ENCODE measurements at places on chromosomes 7 and 10.

GRCh38 chr10:132389433-132390169 lies 7.4 kb upstream of the PWWP2B start:
- no peak for DNase-seq

DNA sequence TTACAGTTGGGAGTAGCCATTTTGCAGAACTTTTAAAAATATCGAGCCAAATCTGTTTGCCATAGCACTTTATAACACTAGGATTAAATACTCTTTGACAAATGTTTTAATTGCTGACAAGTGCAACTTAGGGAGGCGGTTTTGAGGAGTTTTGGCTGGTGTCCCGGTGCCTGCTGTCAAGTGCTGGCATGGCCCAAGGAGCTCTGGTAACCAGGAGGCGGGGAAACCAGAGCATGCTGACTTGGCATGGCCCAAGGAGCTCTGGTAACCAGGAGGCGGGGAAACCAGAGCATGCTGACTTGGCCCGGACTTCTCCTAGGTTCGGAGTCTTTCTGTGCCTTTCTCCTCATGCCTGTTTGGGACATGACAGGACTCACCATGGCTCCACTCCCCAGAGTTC lies 30.8 kb upstream of the ZNF32 start:
- no peak for DNase-seq

GRCh38 chr10:75230600-75231038 lies 5.1 kb downstream of the COMTD1 start:
- peak; percentile 87 for DNase-seq

- peak; percentile 58 for DNase-seq
Measured at GRCh38 chr7:33904681-33905388, 504 bp upstream of the BMPER start.

DNA sequence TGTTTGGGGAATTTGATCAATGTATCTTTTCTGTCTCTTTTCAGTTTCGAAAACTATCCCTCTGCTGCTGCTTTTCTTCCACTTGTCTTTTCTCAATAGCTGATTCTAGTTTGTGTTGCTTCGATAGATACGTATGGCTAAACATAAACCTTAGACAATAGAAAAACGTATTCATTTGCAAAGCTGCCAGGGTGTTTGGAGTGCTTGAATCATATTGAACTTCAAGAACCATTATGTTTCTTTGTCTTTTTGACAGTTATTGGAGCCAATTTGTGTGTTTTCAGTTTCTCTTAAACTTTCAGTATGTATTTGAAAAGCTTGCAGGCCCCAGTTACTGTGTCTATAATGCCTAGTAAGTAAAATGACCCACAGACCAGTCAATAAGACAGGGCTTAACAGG lies 25.1 kb downstream of the NRF1 start:
- no peak for DNase-seq

DNA sequence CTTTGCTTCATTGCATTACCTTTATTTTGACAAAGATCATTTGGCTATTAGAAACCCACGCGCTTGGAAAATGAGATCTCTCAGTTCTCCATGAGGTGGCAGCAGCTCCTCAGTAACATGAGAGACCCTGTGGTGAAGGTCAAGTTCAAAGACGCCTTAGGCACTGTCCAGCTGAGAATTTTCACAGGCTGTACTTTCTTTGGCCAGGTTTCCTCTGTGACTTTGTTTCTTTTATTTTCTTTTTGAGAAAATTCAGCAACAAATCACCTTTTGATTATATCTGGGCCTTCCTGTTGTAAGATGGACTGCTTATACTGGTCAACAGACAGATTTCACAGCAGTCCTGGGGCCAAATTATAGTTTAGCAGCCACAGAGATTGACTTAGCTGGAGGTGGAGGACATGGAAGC lies 54.5 kb downstream of the RAB18 start:
- DNase-seq, result peak; percentile 47

- DNase-seq, result peak; percentile 78
Measured at GRCh38 chr7:28069807-28070206, 110.8 kb downstream of the JAZF1 start.

- no peak for DNase-seq
Measured at GRCh38 chr7:140209866-140210609, 33.3 kb upstream of the KDM7A start.

GRCh38 chr10:44818701-44819127 lies 92.4 kb upstream of the TMEM72 start:
- DNase-seq, result peak; percentile 44

DNA sequence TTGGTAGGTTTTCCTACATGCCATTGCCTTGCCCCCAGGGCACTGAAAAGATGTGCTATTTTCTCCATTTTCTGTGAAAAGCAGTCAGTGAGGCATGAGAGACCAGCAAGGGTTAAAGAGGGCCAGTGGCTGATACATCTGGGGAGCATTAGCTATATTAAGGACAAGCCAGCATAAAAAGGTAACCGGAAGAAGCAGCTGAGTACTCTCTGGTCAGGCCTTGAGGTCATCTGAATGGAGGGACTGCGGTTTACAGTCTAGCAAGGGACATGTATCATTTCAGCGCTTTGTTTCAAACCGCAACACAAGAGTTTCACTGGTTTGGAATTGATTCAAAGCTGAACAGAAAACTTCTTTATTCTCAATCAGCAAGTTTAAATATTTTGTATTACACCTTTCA lies 120.4 kb downstream of the EPDR1 start:
- DNase-seq, result no peak

- DNase-seq, result no peak
Measured at GRCh38 chr7:139561-140243, 52.7 kb upstream of the FAM20C start.

DNA sequence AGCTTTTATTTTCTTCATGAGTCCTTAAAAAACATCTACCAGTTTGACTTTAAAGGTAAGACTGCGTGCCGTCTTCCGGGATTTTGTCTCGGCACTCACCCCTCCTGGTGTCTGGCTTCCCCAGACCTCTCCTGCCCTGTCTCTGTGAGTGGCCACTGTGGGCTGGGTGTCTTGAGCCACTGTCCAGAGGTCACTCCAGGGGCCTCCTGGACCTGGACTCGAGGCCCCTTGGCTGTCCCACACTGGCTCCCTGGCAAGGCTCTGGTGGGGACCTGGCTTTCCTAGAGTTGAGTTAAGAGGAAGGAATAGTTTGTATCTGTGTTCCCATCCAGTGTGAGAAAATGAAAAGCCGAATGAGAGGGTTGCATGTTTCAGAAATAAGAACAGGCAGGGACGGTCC lies 95.5 kb downstream of the NKX6-2 start:
- DNase-seq, result no peak

DNA sequence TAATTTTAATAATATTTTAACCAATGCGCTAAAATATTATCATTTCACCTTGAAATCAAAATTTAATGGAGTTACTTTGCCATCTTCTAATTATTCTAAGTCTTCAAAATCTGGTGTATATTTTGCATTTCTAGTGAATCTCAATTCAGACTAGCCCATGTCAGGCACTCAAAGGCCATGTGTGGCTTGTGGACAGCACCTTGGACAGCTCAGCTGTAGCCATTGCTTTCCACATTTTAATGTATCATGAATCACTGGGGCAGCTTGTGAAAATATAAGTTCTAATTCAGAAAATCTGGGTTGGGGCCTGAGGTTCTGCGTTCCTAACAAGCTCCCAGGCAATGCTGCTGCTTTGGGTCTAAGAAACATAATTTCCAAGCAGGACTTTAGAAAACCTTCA lies 57.2 kb downstream of the MGAM2 start:
- peak; percentile 16 for DNase-seq

DNA sequence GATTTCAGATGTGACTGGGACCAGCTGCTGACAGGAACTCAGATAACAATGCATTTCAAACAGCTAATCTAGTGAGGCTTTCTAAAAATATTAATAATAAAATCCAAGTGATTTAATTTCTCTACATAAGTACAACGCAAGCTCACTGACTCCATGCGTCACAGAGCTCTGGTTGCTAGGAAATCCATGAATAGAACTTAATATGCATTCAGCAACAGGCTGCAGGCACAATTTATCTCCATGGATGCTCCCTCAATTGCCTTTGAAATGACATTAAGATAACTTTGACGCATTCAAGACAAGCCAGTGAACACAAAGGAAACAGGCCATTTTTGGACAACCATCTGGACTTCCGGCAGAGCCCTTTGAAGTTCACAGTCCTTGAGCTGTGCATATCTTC lies 118.7 kb upstream of the COL1A2 start:
- DNase-seq, result no peak

DNA sequence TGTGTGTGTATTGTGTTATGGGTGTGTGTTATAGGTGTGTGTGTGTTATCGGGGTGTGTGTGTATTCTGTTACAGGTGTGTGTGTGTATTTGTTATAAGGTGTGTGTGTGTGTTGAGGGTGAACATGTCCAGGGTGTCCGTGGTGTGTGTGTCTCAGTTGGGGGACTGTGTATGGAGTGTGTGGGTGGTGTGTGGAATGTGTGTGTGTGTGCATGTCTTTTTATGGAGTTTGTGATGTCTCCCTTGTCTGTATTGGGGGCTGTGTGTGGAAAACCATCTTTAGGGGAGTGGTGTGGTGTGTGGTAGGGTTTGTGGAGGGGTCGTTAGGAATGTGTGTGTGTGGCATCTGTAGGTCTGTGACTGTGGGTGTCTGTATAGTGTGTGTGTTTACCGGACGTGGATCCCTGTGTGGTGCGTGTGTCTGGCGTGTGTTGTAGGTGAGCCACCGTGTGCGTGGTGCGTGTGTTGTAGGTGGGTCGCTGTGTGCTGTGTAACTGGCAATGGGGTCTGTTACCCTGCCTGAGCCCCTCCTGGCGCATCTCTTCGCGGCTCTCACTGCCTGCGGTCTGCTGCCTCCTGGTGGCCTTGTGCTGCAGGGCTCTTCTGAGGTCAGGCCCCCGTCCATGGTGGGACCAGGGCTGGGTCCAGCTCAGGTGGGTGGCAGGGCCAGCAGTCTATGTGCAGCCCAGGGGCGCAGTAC lies 61.7 kb downstream of the PALD1 start:
- DNase-seq, result peak; percentile 17

- DNase-seq, result no peak
Measured at GRCh38 chr10:129785536-129785981, 178.5 kb downstream of the EBF3 start.

GRCh38 chr10:13559124-13559700 lies 27.6 kb upstream of the PRPF18 start:
- no peak for DNase-seq

DNA sequence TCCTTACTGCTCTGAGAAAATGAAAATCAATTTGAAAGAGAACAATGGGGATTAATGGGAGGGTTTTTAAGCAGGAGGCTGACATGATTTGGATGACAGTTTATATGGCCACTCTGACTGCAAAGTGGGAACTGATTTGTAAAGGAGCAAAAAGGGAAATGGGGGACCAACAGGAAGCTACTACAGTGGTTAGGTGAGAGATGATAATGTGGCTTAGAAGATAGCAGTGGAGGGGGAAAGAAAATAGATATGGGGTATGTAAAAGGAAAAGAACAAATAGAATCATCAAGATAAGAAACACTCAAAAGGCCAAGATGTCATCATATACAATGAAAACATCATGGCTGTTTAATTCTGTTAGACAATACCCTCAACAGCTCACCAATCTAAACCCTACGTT lies 177.5 kb downstream of the ANK3 start:
- DNase-seq, result no peak

DNA sequence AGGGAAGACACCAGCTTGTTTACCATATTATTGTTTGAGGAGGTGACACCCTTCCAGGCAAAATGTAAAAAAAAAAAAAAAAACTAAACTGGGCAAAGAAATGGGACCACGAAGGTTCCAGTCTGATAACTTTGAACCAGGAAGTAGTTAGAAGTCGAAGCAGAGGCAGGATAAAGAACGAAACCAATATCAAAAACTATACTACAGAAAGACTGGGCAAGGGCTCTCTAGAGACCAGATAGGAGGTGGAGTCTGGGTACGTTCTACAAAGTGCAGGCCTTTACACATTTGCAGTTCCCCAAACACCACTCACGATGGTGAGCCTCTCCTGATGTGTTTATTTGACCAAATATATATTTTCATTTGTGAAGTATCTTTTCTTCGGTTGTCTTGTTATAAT lies 125.7 kb upstream of the CDK1 start:
- no peak for DNase-seq

DNA sequence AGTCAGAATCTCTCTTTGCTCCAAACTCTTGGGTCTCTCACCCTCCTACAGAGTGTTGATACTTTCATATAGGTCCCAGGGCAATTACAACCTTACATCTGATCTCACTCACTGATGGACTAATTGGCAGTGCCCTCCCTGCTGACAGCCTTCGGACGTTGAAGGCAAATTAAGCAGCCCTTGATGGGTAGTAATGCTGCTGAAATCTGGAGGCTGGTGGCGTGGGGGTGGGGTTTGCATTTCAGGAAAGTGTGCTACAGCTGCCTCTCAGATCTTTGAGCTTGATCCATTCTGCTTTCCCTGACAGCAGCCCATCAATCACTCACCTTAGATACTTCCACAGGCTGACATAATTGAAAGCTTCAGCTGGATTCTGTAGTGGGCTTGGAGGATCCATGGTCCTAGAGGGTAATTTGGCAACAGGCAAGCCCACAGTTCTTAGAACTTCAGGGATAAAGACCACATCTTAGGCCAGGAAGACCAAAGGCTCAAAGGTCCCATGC lies 349.1 kb upstream of the PODXL start:
- no peak for DNase-seq

DNA sequence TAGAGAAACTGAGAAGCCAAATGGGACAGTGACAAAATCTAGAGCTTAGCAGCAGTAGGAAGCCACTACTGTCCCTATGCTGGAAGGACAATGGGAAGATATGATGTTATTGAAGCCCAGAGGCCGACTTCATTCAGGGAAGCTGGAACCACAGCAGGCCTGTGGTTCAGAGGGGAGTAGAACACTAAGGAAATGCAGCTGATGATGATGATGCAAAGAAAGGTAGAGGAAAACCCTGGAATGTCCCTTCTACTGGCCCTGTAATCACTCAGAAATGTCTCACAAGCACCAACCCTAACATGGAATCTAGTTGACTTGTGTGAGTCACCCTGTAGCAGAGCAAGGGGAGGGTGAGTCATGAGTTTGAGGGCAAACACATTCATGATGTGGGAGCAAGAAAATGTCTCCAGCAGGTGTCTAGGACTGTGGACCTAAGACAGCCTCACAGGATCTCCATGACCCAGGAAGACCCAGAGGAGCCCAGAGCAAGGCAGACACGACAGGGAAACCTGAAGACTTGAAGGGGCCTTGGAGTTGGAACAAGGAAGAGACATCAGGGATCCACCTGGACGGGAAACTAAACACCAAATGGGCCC lies 37.0 kb upstream of the LRRC17 start:
- DNase-seq, result peak; percentile 100

- peak; percentile 77 for DNase-seq
Measured at GRCh38 chr7:84647797-84648757, 453.5 kb upstream of the SEMA3A start.
